ENCODE measurements at places on chromosomes 2 and 18. TPM values are rescaled to one million over a fixed set of nuclear protein-coding genes. Genes with fewer than 3 reads are reported as not detected.

GRCh38 chr2:222398446-222398885 is 25.9 kb upstream of the SGPP2 start:
- DNase-seq, result peak; percentile 1

The MC2R gene
- not detected for total RNA-seq

DNA sequence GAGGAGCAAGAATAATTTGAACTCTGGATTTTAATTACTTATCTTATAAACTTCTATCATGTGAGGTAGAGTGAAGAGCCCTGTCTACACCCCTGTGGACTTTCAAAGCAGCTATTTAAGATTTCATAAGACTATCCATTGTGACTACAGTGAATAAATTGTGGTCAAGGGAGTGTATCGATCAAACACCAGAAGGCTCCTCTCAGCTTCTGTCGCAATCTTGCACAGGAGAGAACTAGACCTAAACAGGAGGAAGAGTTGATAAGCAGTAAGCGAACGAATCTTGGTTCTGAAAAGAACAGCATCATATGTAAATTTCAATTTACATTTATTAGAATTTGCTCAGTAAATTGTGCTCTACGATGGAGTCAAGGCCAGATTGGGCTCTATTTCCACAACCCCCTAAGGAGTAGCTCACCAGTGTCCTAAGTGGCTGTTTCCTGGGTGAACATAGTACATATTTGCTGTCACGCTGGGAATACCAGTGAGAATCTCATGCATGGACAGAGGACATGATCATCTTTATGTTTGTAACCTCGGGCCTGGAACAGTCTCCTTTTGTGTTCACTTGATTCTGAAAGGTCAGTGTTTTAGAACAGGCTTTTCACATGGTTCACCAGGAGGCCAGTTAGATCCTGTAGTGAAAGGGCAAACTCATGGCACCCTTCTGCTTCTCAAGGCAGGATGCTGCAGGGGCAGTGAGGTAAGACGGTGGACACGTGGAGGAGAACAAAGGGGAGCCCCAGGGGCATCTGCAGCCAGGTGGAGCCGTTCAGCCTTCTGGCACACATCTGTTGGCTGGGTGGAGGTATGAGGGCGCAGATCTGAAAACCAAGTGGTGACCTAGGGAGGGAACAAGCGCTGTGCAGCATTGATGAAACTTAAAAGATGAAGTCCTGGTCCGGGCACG is 33.3 kb downstream of the NPAS2 start:
- DNase-seq, result no peak

The PTCD3 gene
- 152 TPM for total RNA-seq

DNA sequence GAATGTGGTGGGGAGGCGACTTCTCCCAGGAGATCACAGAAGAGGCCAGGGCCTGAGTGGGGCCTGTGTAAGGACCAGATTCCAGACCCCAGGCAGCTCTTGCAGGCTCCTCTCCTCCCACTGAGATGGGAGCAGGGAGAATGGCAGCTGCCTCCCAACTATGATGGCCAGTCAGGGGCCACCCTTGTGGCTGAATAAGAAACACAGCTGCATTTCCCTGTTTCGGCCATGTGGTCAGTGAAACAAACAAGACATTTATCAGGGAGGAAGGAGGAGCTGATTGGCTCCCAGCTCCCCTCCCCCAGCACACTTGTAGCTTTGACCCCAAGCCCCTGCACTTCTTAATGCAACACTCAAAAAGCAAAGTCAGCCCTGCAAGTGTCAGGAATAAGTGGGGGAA is 143.5 kb downstream of the CELF4 start:
- no peak for DNase-seq

DNA sequence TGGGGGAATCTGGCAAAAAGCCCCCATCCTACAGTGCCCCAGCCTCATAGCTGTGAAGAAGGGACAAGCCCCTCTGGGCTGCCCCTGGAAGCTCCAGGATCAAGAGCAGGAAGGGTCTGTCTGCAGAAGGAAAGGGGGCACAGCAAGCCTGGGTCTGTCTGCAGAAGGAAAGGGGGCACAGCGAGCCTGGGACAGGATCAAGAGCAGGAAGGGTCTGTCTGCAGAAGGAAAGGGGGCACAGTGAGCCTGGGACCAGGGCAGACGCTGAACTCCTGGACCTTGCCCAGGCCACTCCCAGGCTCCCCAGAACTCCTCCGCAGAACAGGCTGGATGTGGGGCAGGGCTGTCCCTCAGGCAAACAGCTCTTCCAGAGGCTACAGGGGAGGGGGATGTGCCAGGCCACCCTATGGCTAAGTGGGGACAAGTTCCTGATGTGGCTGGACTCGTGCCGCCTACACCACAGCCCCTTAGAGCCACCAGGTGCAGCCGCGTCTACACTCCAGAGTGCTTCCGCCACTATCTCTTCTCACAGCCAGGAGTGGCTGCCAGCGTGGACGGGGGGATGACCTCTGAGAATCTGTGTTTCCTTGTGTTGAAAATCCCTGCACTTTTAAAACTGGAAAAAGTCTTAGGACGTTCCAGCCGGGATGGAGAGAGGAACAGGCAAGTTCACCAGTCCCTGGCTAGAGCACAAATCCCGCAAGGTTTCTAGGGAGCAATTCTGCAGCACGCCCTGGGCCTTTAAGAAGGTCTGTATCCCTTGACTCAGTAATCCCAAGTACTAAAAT is 20.8 kb downstream of the KIF1A start:
- DNase-seq, result no peak

GRCh38 chr2:128271597-128271910 is 47.1 kb downstream of the HS6ST1 start:
- no peak for DNase-seq

DNA sequence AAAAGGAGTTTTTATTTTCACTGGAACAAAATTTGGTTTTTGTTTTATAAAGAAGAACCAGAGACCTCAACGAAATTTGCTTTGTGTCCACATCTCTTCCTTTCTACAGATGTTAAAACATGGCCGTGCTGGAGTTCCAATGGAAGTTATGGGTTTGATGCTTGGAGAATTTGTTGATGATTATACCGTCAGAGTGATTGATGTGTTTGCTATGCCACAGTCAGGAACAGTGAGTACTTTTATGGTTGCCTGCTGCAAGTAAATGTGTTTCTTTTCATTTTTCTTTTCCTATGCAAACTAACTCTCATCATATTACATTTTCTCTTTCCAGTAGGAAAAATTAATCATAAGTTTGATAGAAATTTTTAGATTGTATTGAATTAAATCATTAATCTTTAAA is 48.4 kb upstream of the TBR1 start:
- no peak for DNase-seq

DNA sequence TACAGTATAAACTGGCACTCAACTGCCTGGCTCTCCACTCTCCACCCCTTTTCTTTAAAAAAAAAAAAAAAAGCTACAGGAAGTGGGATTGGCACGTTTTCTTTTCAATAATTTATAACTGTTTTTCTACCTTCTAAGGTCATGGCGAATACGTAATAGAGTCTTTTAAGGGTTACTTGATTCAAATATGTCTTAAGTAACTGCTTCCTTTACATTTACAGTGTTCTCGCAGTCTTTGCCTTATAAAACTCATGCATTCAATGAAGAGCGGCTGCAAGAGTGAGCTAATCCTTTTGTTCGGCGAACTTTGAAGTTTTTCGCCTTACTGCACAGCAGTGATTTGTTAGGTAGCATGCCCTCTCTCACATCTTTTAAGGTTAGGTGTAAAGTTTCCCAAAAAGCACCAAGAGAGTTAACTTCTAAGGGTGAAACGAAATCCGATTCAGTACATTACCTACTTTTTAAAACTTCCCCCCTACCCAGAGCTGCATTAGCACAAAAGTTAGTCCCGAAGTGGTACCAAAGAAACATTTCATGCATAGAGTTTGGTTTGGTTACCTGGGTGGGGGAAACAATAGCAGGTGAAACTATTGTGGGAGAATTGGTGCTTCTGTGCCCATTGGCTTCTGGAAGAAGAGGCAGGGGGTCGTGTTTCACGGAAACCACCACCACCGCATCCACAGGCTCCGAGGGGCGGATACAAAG is 2.0 kb downstream of the KCTD1 start:
- DNase-seq, result peak; percentile 32

The SFT2D3 gene
- total RNA-seq, result 11.6 TPM

The ANKRD30BL gene
- total RNA-seq, result 0.31 TPM

GRCh38 chr2:25085761-25086560 is 44.1 kb downstream of the EFR3B start:
- DNase-seq, result no peak

GRCh38 chr2:183935005-183935404 is 663.3 kb upstream of the ZNF804A start:
- no peak for DNase-seq

DNA sequence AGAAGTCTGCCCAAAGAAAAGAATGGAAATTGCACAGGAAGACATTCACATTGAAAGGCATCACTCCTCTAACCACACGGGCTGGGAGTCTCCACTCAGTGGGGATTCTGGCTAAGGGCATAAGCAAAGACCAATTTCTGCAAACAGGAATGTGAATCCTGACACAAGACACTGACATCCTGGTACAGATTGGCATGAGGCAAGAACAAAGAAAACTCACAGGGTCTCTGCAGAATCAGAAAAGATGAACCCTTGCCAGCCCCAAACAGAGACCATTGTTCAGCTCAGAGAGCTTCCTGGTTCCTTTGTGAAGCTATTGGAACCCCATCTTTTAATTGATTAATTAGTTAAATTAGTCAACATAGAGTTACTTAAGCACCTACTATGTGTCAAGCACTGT is 82.3 kb downstream of the UPP2 start:
- DNase-seq, result no peak

DNA sequence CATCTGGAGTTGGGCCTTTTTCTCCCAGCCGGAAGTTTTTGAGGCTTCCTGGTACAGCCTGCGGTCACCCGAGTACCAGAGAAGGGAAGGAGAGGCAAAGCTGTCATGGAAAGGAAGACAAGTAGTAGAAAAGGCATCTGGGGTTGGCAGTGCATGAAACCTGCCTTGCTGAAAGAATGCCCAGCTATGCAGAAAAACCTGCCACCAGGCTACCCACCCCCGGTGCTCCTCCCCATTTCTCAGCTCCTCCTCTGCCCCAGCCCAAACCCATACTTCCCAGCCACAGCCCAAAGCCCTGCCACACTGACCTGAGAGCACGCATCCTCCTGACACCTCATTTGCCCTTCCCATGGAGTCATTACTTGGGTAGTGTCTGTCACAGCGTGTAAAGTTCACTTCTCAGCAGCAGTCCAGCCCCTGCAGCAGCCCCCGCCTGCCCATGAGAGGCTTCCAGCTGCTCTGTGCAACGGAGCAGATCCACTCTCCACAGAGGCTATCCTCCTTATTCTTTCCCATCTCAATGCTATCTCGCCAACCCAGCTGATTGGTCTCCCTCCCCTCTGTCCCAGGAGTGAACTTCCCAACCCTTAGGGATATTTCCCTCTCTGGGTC is 40.4 kb upstream of the MAL start:
- DNase-seq, result no peak

DNA sequence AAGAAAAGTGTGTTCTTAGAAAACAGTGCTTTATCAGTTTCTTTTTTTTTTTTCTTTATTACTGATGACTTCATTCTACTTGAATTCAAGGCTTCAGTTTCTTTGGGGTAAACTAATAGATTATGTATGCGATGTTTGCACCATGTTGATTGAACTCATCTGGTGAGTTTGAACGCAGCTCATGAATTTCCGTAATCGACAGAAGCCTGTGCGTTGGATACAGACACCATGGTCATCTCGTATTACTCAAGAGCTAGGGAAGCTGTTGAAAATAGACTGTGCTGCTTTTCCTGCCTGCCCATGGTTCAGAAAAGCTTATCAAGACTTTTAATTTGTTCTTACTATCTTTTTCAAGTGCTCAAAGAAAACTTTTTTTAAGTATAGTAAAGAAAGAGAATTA is 185.5 kb upstream of the NRP2 start:
- peak; percentile 61 for DNase-seq

The ANKRD12 gene
- 48.6 TPM for total RNA-seq

DNA sequence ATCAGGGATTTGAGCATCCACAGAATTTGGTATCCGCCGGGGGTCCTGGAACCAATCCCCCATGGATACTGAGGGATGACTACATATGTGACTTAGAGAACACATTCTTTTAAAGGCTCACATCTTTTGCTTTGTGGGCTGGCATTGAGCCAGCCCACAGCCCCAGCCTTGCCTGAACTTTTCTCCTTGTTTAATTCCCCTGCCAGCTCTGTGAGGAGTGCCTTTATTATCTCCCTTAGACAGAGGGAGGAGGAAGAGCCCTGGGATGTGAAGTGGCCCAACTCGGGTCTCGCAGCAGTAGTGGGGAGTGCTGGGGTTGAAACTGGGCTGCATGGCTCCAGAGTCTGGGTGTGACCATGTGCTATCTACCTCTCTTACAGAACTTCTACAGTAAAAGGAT is 7.6 kb downstream of the TTC39C start:
- DNase-seq, result no peak

The MAP2 gene
- 11.5 TPM for total RNA-seq

The GKN1 gene
- not detected for total RNA-seq

DNA sequence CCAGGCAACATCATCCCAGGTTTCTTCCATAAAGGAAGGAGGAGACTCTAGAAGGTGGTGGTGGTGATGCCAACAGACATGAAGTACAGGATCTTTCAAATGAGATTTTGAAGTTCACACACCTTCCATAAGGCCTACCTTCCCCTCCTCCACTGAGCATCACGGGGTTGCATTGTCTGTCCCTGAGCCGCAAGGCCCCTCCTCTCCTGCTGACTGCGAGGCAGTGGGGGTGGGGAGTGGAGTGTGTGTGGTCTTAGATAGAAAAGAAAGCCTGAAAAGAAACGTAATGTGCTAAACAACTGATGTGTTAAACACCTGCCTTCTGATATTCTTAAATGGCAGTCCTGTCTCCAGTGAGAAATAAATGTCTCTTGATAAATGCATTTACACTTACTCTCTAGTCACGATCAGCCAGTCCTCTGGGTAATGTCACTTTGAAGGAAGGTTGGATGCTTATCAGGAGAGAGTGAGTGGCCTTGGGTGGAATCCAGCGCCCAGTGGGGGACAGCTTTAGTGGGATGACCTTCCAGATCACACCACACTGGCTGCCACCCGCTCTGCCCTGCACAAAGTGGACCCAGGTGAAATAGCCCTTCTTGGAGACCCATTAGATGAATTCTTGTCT is 5.5 kb upstream of the SCYGR5 start:
- no peak for DNase-seq

- DNase-seq, result no peak
Observed at GRCh38 chr18:31929273-31929672, 13.7 kb downstream of the TRAPPC8 start.

The IL37 gene
- not detected for total RNA-seq

The ALK gene
- 0.41 TPM for total RNA-seq

GRCh38 chr18:12034241-12035100 is 53.2 kb downstream of the IMPA2 start:
- DNase-seq, result no peak

The GAL3ST2 gene
- total RNA-seq, result not detected
